Globus pallidus (tissue), 1 donor: ENCODE measurements at places on chromosomes 7 and 10.

DNA sequence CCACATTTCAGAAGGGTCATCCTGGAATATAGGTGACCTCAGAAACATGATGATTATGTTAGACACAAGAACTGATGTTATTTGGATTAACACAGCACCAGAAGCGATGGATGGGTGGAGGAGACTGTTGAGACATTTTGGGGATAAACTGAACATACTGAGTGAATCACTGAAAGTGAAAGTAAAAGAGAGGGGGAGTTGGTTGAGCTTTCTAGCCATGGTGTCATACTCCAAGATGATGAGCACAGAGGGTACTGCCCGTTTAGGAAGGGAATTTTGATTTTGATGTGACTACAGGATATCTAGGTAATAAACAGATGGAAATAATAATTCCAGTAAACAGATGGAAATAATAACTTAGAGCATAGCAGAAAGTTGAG, 248.0 kb upstream of the NPY start:
- no peak for DNase-seq

GRCh38 chr10:98264378-98265065, 3.5 kb downstream of the LOXL4 start:
- DNase-seq: no peak

DNA sequence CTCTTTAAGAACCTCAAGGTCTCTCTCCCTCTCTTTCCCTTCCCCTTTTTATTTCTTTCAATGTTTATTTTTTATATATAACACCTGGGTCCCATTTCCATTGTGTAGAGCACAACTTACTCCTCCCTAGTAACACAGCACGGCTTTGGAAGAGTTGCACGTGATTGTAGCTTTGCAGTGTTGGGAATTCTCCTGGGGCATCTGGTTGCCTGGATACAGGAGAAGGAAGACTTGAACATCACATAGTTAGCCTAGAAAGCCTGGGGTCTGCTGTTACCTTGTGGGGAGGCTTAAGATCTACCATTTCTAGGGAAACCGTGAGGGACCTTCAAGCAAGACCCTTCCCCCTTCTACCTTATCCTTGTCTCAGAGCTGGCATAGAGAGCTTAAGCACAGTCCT, 41.1 kb upstream of the NFKB2 start:
- DNase-seq: no peak

DNA sequence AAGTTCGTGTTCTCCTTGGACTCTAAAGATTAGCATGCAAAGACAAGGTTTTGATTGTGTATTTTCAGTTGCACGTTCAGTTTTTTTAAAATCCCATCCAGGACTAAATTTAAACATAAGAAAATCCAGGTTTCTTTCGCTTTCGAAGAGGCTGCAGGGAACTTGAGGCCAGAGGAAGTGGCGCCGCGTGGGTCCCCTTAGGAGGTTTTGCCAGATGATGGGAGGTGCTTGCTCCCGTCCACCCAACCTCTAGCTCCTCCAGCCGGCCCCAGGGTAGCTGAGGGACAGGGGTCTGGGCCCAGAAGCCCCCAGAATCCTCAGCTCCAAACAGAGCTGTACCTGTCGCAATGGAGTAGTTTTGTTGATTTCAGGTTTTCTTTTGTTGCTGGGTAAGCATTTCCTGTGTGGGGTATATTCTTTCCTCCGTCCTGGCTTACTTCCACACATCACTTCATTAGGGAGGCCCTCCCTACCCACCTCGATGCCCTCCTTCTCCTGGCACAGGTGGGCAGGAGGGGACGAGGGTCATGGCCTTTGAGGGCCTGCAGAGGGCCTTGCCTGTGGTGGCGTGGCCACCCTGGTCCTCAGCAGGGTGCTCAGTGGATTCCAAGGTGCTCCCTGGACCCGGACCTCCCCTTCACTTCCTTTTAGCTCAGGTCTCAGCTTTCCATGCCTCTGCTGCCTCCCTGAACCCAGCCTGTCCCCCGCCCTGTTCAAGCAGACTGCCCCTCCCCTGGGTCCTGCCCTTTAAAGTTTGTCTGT, 32.6 kb downstream of the LHPP start:
- DNase-seq: no peak

GRCh38 chr7:101688183-101688831, 59.2 kb upstream of the MYL10 start:
- DNase-seq: peak; percentile 25
